ENCODE measurements at places on chromosomes 3 and 15.

GRCh38 chr3:98974442-98974841, 72.9 kb upstream of the DCBLD2 start:
- DNase-seq, result no peak

DNA sequence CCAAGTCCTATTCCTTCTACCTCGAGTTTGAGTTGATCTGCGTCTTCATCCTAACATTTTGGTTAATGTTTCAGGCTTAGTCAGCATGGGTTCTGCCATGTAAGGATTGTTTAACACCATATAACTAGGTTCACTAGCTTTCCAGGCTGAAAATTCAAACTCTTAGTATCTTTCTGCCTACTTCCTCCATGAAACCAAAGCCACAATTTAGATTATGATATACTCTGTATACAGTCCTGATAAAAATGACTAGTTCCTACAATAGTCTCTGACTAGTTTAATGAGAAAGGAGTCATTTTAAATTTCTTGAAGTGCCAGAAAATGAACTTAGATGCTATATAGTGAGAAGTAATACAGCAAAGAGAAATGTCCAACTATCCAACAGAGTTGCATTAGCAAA, 6.6 kb upstream of the BTLA start:
- no peak for DNase-seq

DNA sequence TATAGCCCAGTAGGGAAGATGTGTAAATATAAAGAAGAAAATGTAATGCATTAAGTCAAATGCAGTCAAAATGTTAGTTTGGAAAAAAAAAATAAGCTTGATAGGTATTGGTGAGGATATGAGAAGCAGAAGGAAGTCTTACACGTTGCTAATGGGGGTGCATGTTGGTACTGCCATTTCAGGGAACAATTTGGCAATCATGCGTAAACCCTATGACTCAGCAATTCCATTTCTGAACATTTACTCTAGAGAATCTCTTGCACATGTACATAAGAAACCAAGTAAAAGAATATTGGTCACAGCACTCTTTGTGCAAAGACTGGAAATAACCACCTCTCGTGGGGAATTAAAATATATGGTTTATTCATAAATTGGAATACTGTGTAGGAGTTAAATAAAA, 35.5 kb upstream of the TIMP4 start:
- no peak for DNase-seq

DNA sequence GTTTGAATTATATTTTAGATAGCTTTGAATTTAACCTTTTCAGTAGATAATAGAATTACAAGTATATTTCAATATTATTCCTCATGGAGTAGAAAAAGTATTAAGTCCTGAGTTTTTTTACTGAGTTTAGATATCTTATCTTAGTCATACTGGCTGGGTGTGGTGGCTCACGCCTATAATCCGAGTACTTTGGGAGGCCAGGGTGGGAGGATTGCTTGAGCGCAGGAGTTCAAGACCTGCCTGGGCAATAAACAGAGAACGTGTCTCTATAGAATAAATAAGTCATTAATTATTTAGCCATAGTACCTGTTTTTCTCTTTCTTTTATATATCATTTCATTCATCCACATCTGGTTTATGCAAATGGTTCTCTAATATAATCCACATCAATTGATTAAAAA, 9.9 kb downstream of the RAP2B start:
- DNase-seq, result no peak

DNA sequence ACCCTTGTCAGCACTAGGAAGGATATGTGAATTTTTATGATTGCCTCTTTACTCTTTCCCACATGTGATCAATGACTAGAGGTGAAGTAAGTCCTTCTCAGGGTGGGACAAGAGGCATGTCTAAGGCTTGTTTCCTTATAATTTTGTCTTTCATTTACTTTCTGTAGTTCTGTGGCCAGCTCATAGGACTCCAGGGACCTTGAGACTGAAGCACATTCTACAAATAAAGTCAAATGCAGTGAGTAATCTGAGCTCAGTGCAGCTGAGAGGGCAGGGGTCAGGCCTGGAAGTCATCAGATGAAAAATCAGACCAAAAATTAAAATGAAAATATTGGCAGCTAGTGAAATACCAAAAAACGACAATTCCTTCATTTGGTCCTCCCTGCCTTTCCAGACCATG, 424.7 kb upstream of the THBS1 start:
- DNase-seq, result no peak

GRCh38 chr3:181721046-181721875, 9.5 kb downstream of the SOX2 start:
- DNase-seq, result no peak

DNA sequence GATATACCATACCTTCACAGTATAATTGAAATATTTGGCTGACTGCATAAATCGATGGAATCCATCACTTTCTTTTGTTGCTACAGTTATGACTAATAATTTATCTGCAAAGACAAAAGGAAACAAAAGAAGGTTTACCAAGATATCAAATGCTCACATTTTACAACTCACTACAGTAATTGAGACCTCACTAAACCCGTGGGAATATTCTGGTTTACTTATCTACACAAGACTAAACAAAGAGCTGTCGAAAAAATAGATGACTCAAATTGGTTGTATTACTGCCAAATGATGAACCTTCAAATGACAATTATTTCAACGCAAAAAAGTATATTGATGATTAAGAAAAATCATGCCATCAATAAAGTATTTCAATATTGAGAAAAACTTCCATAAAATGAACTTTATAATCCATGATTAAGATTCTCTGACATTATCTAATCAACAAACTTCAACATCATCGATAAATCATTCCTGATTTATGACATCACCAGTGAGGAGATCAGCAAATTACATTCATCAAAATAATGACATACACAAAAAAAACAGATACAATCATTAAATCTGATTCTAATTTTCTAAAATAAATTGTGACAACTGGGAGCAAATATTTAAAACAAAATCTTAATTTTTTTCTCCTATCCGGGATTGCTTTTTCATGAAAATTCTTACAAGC, 36.7 kb downstream of the PLOD2 start:
- DNase-seq, result no peak

GRCh38 chr3:143928056-143928455, 43.6 kb upstream of the DIPK2A start:
- DNase-seq, result no peak

- no peak for DNase-seq
Observed at GRCh38 chr3:61832375-61833229, 271.2 kb downstream of the PTPRG start.

DNA sequence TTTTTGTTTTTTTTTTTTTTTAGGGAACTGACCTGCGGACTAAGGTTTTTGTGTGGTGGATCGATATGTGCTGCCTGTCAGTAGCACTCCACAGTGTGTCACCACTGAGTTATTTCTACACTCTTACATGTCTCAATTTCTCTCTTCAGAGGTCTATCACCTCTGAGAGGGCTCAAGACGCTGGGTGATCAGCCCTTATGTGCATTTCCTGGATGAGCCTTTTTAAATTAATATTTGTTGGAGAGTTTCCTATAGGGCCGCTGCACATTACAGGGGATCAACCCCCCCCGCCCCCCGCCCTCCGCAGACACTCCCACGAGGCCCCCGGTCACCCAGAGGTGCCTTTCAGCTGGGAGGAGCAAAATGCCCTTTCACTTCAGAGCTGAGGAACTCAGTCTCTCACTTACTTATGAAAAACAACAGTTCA, 34.5 kb upstream of the AP4E1 start:
- DNase-seq, result no peak

DNA sequence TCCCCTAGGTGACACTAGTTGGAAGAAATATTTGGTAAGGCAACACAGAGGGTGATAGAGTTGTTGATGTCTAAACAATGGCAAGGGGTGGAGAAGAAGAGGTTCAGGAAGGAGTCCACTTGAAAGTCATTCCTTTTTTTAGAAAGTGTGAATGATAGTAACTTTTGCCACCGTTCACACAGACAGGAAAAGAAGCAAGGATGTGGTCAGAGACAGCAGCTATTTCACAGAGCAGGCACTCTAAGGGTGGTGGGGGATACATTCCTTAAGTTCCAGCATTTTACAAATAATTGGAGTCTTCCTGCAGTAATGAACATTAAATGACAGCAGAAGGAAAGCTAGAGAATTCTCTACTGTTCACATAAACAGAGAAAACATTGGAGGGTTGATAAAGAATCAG, 75.4 kb upstream of the ZNF385D start:
- no peak for DNase-seq

DNA sequence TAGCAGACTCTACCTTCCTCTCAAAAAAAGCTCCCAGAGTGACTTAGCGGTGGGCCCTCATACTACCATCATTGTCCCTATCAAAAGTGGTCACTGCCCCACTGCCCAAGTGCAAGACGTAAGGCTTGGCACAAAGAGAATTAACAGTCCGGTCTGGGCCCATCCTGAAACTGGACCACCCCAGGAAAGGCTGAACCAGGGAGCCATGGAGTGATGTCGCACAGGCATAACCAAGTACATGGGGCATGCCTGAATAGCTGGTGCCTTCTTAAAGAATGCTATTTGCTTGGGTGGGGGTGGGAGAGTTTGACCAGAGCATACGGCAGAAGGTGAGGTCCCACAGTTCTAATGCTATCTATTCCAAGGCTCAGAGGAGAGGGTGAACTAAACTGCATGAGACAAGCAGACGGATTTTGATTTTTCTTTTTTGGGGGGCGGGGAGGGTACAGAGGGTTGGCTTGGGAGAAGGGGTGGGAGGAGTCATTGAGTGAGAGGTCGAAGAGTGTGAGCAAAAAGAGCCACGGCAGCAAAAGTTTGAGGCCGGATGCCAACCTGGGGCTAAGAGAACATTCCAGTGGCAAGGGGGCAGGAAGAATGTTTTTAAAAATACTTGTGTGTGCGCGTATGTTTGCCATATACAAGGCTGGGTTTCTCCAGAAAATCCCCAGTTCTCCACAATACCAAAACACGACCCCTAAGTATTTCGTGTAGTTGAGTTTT, 50.2 kb downstream of the FAM174B start:
- no peak for DNase-seq

GRCh38 chr3:10185804-10186762, 21.4 kb downstream of the IRAK2 start:
- no peak for DNase-seq

DNA sequence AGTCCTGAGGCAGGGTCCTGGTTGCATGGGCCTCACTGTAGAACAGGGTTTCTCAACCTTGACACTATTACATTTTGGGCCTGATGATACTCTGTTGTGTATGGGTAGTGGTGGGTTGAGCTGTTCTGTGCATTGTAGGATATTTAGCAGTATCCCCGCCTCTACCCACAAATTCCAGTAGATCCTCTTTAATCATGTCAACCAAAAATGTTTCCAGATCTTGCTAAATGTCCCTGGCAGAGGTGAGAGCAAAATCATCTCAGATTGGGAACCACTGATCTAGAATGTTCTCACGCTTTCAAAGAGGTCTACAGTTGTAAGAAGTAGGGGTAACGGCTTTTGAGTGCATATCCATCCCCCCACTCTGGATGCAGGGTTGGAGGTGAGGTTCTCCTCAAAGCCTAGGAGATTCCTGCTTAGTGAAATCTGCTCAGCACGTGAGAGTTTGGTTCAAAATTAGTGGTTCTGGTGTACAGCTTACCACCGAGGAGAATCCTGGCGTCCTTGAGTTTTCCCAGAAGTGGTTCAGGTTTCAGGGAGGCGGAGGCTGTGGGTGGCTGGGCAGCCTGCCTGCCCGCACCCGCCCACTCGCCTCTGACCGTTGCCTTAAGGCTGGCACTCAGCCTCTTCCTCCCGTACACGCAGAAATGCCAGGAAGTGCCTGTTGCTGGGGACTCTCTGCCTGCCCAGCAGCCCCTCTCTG, 5.3 kb downstream of the ACVR2B start:
- no peak for DNase-seq

DNA sequence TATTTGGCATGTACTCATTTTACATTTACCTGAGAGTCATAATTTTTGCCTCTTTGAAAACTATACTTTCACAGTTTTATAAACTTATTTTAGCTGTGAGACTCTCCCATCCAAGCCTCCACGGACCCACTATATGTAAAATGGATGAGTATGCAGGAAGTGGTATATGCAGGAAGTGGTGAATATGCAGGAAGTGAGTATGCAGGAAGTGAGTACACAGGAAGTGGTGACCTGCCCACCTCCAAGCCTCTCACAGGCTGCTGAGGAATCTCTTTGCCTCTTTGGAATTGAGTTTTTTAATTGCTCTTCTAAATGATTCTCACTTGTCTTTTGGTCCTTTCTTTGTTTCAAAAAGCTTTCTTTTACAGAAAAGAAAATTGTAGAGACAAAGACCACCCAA, 85.2 kb downstream of the KBTBD8 start:
- DNase-seq, result peak; percentile 13

- DNase-seq, result peak; percentile 81
Observed at GRCh38 chr3:127574880-127575878, 15.4 kb downstream of the TPRA1 start.

DNA sequence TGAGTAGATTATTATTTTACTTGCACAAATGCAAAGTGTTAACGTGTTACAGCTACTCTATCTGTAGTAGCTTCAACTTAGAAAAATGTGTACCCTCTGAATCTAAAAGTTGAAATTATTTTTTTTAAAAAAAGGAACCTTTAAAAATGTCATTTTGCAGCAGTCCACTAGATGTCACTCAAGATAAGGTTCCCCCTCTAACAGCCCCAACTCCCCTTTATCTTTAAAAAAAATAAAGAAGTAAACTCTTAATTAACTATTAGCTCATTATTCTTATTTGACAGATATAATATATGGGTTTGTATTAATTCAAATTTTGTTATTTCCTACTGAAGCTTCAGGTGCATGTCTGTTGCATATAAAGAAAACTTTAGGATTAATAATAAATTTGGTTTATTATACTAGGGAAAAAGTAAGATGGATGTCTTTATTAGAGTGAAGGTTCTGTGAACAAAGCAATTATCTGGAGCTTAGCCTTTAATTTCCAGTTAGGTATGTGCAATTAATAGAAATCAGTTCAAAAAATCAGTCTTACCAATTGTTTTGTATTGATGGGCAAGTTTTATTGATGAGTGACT, 288.5 kb downstream of the VGLL3 start:
- no peak for DNase-seq

DNA sequence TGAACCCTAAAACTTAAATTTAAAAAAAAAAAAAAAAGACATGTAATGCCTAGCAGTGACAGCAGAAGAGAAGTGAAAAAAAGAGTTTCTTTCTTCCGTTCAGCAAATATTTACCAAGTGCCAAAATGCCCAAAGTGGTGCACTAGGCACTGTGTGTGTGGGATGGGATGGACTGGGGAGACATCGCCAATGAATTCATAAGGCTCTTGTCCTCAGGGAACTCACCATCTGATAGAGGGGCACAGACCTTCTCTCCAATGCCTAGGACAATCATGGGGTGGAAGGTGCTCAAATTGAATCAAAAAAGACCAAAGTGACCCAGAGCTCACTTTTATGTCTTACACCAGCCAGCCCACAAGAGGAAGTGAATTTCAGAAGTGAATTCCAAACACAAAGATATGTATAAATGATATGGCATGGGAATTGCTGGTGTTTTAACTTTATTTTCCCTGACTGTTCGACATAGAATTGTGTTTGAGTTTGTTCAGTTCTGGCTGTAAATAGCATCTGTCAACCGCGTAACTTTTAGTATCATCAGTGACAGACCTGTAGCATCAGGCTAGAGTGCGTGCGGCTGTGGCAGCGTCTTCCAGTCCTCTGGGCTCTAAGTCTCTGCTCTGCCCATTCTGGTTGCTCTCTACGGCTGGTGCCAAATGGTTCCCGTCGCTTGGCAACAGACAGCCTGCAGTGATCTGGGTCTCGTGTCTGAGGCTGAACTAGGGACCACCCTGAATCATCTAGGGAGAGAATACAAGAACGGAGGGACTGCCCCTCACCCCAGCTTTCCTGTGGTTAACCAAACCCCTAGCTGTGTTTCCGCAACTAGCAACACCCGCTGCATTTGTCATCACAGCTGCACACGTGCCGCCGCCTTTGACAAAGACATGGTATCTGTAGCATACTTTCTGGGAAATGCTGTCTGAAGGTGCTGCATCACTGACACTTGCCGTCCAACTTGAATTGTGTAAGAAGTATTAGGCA, 154.0 kb upstream of the THBS1 start:
- peak; percentile 50 for DNase-seq

Data from stimulated activated CD4-positive, alpha-beta T cell treated with anti-CD3 and anti-CD28 coated beads, Interleukin-2, amount 100 ng/mL, for 48 hours (primary cell).